Stimulated activated CD4-positive, alpha-beta T cell treated with anti-CD3 and anti-CD28 coated beads, Interleukin-4, amount 100 ng/mL, for 48 hours (primary cell): ENCODE measurements at places on chromosomes 6 and 20.

GRCh38 chr6:12408752-12409151 lies 118.6 kb downstream of the EDN1 start:
- no peak for DNase-seq

- no peak for DNase-seq
These were observed 39.5 kb downstream of the ELOVL5 start for GRCh38 chr6:53309059-53309900.

DNA sequence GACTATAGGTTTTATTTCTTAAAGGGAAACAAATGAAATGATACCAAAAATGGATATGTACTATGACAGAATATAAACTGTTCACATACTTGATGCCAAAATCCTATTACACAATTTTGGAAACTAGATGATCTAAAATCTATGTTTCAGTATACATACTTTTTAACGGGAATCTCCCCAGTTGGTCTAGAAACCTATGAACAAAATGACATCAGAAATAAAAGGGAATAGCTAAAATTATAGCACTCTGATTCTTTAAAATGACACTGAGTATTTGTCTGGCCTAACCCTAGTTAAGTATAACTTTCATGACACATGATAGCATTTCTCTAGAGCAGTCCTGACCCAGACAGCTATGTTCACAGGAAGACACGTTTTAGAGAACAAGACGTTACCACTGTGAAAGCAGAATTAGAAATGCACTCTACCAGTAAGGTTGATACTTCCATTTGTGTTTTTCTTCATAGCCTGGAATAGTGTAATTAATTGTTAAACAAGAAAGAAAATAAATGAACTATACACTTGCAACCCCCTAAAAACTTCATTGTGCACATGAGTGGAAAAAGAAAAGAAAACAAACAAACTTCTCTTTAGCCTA lies 3.3 kb downstream of the OSER1 start:
- DNase-seq, result no peak

DNA sequence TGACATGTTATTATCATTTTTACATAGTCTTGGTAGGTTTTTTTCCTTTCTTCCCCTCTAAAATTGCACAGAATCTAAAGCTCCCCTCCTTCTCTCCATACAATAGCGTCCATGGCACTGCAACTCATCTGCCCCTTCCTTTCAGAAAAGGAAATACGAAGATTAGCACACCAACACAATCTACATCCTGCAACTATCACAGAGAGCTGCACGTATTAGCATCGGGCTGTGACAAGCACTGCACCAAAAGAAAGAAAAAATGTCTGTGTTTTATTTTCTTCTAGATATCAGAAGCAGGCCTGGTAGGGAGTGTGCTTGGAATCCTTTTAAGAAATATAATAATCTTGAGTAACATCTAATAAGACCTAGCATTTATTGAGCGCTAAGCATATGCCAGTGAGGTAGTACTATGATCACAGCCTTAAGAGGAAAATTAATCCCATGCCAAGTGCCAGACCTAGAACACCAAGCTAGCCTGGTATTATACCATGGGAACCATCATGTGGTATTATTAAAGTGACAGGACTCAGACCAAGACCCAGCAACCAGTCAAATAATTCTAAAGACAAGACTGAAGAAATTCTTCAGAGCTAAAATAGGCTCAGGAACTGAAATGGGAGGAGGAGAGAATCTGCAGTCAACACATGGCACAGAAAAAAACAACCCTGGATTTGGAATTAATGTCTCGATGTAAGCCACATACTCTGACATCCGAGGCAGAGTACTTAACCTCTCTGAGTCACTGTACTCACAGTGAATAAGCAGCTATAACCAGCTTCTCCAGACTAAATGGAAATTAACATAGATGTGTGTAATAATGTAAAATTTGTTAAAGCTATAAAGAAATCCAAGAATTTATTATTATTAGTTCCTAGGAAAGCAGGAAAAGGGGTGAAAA lies 124.3 kb downstream of the IPCEF1 start:
- no peak for DNase-seq

DNA sequence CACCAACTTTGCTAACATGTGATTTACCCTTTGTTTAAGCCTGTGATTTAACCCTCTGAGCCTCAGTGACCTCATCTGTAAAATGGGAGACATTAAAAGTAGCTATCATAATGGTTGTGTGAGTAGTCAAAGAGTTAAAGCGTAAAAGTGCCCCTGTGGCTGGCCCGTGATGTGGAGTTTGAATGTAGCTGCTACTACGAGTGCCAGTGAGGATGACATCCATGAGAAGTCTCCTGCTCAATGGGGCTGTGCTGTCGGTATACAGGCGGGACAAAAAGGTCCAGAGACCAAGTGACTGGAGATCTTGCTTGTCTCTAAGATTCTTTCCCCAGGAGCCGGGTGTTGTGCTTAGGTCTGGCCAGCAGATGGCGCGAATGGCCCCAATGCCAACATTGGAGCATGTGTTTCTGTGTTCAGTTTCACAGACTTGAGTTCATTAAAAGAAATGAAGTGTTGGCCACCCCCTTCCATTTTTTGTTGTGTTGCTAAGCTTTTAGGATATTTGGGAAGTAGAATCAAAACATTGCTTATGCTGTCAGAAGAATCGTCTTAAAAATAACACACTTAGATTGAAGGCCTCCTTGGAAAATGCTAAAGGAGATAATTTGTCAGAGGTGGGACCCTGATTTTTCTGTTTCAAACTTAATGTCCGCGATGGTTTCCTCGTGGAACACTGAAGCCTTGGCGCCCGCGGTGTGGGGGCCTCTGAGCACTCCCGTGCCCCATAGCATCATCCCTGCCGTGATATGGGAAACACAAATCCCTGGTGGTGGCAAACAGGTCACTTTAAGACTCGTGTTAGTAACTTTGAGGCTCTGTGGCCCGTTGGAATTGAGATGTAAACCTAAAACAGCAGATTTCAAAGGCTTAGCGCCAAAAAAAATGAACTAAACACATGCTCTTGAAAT lies 9.3 kb upstream of the RBM38 start:
- peak; percentile 79 for DNase-seq

GRCh38 chr20:24018796-24019195 lies 30.2 kb upstream of the GGTLC1 start:
- no peak for DNase-seq

DNA sequence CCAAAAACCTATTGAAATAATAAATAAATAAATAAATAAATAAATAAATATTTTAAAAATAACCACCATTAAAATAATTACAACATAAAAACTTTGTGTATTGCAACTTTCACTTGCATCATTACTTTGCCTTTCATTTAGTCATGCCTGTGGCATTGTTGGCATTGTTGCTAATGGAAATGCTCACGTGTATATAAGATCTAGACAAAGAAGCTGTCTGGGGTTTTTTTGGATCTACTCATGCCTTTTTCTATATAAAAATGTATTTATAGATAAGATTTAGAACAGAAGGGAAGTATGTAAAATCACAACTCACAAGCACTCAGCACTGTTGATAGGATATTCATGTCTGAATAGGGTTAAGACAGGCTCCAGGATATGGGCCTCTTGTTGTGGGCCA lies 27.9 kb downstream of the GFRA4 start:
- no peak for DNase-seq

- no peak for DNase-seq
These were observed 38.3 kb downstream of the NINL start for GRCh38 chr20:25547063-25547462.

- no peak for DNase-seq
These were observed 1.1 kb downstream of the CRIP3 start for GRCh38 chr6:43307451-43308100.

DNA sequence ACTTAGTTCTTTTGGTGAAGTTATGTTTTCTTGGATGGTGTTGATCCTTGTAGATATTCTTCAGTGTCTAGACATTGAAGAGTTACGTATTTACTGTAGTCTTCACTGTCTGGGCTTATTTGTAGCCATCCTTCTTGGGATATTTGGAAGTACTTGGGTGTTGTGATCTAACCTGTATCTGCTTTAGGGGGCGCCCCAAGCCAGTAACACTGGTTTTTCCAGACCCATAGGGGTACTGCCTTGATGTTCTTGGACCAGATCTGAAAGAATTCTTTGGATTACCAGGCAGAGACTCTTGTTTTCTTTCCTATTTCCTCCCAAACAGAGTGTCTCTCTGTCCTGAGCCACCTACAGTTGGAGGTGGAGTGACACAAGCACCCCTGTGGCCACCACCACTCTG lies 309.1 kb upstream of the IMPG1 start:
- no peak for DNase-seq
